ENCODE measurements at places on chromosomes 5 and 9. TPM values are rescaled to one million over a fixed set of nuclear protein-coding genes. Genes with fewer than 3 reads are reported as not detected.

The CDH10 gene
- total RNA-seq = 0.27 TPM

The BTNL3 gene
- not detected for total RNA-seq

The ANKRD20A1 gene
- total RNA-seq = 1.8 TPM

The PMPCA gene
- 74.4 TPM for total RNA-seq

The ATP10B gene
- not detected for total RNA-seq
